ENCODE measurements at places on chromosomes 13 and 19. TPM values are rescaled to one million over a fixed set of nuclear protein-coding genes. Genes with fewer than 3 reads are reported as not detected.

DNA sequence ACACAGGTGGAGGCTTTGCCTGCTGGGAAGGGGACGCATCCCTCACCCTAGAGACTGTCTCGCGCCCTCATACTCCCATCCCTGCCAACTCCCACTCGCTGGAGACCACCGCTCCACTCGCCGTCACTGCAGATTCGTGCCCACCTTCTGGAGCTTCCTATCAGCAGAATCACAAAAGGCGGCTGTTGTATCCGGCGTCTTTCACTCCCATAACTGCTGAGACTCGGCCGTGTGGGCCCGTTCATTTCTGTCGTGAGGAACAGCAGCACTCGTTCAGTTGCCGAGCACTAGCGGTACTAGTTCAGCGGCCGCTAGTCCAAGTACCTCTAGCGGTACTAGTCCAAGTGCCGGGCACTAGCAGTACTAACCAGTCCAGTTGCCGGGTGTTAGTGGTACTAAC, 124.6 kb upstream of the MCF2L start:
- no peaks in the 10 kb centered on the region for H3K4me1 ChIP-seq
- no peaks in the 10 kb centered on the region for H3K27me3 ChIP-seq
- H3K36me3 ChIP-seq = no peaks in the 10 kb centered on the region
- DNase-seq = no peak

- H3K36me3 ChIP-seq = no peaks in the 10 kb centered on the region
- no peak for DNase-seq
- no peak overlapping the region for H3K4me3 ChIP-seq
- H3K27me3 ChIP-seq = no peaks in the 10 kb centered on the region
- H3K4me1 ChIP-seq = peaks cover 3% of the 10 kb centered on the region
- peak overlapping the region; percentile 83 for H3K27ac ChIP-seq
These were observed 34.5 kb downstream of the DNM2 start for GRCh38 chr19:10752237-10752912.

GRCh38 chr13:48741377-48741776, 87.6 kb downstream of the CYSLTR2 start:
- no peaks in the 10 kb centered on the region for H3K27me3 ChIP-seq
- no peak for DNase-seq
- no peaks in the 10 kb centered on the region for H3K4me1 ChIP-seq

DNA sequence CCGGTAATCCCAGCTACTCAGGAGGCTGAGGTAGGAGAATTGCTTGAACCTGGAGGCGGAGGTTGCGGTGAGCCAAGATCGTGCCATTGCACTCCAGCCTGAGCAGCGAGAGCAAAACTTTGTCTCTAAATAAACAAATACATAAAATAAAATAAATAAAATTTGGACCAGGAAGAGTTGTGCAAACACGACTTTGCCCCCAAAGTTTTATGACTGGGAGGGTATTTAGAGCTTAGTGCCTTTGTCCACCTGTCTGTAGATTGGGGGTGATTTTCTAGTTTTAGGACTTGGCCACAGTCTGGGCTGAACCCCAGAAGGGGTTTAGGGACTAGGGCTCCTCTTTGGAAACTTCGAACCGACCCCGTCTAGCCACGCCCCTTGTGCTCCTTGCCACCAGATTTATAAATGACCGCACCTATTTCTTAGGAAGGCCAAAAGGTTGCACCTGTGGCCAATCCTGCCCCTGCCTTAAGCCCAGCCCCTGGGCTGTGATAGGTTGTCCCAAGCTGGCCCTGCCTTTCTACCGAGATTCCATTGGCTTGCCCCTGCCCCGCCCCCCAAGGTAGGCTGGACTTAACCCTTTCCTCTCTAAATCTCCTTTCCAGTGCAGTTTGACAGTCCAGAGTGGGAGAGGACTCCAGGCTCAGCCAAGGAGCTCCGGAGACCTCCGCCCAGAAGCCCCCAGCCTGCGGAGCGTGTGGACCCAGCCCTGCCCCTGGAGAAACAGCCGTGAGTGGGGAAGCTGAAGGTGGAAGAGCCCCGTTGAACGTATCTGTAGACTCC, 5.3 kb downstream of the SHD start:
- H3K4me1 ChIP-seq = peaks cover under 1% of the 10 kb centered on the region
- H3K27ac ChIP-seq = no peak overlapping the region
- H3K4me3 ChIP-seq = no peak overlapping the region
- H3K36me3 ChIP-seq = no peaks in the 10 kb centered on the region

- DNase-seq = no peak
- H3K36me3 ChIP-seq = no peaks in the 10 kb centered on the region
- no peak overlapping the region for H3K27ac ChIP-seq
- no peaks in the 10 kb centered on the region for H3K4me1 ChIP-seq
These were observed 595.5 kb downstream of the SLITRK1 start for GRCh38 chr13:83286737-83287136.

Gene LRRC25
- 3.9 TPM for total RNA-seq

Gene CLDN10
- 2.0 TPM for total RNA-seq

Gene APLP1
- 2.6 TPM for total RNA-seq
